ENCODE measurements at places on chromosomes 2 and 18.
A peak's percentile ranks its signal among the peaks of the same experiment; 100 is the strongest.

GRCh38 chr18:5195656-5196055, 1.4 kb downstream of the AKAIN1 start:
- ATAC-seq = no peak

- no peak for ATAC-seq
Observed at GRCh38 chr2:61585383-61585782, 47.2 kb upstream of the XPO1 start.

DNA sequence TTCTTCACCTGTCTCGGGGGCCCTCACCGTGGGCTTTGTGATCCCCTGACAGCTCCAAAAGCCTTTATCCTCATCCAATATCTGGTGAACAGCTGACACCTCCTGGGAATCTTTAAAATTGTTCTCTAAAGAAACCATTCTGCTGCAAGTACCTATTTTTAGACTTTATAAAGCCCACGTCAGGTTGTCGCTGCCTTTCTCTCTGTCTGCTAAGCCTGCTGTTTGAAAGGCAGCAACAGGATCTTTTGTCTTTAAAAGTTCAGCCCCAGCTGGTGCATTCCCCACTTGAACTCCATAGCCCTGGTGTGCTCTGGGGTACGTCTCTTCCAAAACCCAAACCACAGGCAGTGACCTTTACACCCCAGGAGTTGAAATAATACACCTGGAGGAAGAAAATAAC, 145.0 kb downstream of the NEDD4L start:
- no peak for ATAC-seq

DNA sequence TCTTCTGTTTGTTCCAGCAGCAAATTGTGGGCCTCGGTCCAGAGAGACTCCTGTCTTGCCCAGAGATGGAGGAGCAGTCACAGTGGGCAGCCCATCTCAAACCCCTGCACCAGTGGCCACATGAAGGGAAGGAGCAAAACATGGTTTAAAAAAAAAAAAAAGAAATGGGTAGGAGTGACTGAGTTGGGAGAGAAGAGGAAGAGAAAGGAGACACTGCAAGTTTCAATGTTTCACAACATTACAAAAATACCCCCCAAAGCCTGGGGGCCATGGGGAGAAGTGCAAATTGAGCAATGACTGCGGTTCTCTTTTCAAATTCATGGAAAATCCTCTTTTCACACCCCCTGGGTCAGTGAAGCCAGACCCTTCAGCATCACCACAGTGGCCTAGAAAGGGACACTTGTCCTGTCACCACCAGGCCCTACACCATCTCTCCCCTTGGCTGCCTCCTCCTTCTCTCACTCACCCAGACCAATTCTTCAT, 117.1 kb downstream of the ZFP36L2 start:
- ATAC-seq = no peak

GRCh38 chr2:144925886-144926285, 406.0 kb upstream of the ZEB2 start:
- no peak for ATAC-seq

DNA sequence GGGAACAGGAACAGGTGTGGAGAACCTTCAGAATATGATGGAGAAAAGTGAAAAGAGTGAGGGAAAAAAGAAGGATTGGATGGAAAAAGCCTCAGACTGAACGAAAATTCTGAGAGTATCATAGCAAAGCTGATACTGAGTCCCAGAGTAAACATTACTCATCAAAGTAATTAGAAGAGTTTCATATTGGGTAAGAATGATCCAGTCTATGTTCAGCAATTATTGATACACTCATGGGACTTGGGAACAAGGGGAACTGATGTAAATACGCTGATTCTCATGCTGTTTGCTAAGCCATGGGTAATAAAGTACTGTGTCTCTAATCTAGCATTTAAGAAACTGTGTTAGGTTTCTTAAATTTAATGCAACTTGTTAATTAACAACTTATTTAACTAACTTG, 219.9 kb upstream of the NOL4 start:
- no peak for ATAC-seq

- ATAC-seq = no peak
Observed at GRCh38 chr2:67565761-67566160, 168.6 kb downstream of the ETAA1 start.

DNA sequence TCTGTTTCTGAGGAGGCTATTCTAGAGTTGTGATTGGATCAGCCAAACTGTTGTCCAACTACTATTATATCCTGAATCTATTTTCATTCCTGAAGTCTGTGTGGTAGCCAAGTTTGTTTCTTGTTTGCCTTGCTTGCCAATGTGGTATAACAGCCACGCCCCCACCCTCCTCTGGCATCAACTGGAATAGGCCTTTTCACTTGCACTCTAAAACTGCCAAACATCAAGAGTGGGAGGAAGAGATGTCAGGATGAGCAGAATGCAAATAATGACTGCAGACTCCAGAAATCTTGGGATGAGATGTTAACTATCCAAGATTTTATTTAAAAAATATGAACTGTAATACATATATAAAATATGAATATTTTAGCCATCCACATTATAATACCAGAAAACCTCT, 246.1 kb downstream of the NRXN1 start:
- ATAC-seq = no peak

DNA sequence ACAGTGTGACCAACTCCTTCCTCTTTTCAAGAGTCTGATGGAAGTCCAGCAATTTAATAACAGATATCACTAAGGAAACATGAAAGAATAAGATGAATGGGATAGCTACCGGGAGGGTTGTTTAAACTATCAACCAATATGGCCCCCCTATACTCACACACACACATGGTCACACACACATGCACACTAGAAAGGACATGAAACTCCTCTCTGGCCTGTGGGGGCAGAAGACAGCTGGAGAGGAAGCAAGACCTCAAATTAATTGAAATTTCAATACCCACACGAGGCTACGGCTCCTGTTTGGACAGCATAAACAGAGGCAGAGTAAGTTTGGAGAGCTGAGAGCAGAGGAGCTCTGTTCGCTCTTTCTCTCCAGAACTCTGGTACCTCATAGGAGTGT, 34.7 kb upstream of the REEP1 start:
- ATAC-seq = no peak

GRCh38 chr2:164706522-164706921, 85.2 kb upstream of the GRB14 start:
- peak; percentile 82 for ATAC-seq

DNA sequence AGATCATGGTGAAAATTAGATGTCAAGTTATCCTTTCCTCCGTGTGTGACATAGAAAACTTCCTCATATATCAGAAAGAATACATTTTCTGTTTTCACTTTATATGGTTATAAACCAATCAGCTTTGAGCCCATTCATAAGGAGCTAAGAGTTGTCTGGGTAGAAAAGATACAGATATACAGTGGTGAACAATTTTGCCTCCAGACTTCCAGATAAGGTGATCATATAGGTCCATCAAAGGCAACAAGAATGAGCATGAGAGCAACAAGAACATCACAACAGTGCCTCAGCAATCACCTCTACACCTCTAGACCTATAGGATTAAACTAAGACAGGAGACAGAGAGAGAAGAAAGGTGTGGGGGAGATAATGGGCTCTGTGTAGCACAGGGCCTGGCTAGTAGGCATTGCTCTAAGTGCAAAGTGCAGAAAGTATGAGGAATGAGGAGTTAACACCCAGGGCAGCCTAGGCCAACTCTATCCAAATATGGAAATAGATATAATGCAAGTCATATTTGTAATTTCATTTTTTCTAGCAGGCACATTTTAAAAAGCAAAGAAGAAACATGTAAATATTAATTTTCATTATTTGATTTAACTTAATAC, 8.3 kb downstream of the TNP1 start:
- ATAC-seq = no peak

DNA sequence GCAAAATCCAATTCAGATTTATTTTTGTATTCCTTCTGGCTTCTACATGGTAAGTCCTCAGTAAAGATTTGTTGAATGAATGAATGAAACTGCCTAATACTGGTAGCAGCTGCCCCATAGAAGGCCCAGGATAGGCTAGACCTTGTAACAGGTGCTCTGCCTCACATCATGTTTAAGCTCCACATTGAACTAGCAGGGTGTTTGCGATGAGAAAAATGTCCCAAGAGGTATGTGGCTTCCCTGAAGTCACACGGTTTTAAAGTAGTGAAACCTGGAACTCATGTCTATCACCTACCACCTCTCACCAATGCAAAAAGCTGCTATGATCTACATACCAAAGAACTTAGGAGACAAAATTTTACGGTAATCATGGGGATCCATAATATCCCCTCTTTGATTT, 765 bp upstream of the LHCGR start:
- ATAC-seq = no peak

DNA sequence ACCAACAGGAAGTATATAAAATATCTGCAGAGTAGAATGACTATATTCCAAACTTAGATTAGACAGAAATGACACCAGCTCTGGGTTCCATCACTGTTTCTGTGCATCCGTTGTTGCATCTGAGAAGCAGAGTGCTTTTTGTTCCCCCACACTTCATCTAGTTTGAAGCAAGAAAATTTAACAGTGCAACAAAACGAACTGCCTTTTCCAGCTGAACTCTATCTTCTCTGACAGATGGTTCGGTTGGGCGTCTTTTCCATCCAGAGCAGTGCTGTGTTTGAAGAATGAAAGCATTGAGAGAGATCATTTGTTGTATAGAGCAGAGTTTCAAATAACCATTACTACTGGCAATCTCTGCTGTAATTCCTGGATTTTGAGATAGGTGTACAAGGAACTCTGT, 757.5 kb downstream of the DPP10 start:
- ATAC-seq = no peak

- ATAC-seq = peak; percentile 61
Observed at GRCh38 chr2:100870652-100871531, 51.0 kb downstream of the NPAS2 start.

DNA sequence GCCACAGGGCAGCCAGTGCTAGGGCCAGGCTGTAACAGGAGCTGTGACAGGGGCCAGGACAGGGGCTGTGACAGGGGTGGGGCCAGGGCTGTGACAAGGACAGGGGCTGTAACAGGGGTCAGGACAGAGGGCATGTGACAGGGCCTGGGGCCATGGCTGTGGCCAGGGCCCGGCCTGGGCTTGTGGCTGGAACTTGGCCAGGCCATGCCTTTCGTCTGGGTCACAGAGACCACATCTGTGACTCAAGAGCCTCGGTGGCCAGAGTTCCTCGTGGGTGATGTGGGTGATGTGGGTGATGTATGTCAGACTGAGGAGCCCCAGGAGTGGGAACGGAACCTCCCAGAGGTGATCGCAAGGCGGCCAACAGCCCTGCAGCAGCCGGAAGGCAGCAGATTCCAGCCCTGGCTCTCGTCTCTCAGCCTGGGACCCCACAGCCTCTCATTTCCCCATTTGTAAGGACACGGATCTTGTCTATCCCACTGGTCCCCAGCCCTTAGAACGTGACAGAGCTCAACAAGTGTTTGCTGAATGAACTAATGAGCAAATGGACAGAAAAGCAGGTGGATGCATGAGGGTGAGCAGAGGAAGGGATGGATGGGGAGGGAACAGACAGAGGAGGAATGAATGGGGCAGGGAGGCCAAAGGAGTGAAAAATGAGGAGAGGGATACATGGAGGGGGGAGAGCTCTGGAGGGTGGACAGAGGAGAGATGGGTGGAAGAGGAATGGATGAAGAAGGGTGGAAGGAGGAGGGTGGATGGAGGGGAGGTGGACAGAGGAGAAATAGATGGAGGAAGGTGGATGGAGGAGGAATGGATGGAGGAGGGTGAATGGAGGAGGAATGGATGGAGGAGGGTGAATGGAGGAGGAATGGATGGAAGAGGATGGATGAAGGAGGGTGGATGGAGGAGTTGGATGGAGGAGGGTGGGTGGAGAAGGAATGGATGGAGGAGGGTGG, 17.3 kb downstream of the ESPNL start:
- no peak for ATAC-seq

GRCh38 chr2:31137211-31138036, 816 bp downstream of the GALNT14 start:
- ATAC-seq = peak; percentile 22

GRCh38 chr2:198376677-198377076, 572.3 kb downstream of the PLCL1 start:
- ATAC-seq = no peak

- ATAC-seq = no peak
Observed at GRCh38 chr2:120348134-120348736, 2.3 kb downstream of the INHBB start.

- no peak for ATAC-seq
Observed at GRCh38 chr2:236775511-236775910, 205.9 kb downstream of the ACKR3 start.

- ATAC-seq = peak; percentile 85
Observed at GRCh38 chr18:47756364-47757016, 174.0 kb downstream of the SMAD2 start.

DNA sequence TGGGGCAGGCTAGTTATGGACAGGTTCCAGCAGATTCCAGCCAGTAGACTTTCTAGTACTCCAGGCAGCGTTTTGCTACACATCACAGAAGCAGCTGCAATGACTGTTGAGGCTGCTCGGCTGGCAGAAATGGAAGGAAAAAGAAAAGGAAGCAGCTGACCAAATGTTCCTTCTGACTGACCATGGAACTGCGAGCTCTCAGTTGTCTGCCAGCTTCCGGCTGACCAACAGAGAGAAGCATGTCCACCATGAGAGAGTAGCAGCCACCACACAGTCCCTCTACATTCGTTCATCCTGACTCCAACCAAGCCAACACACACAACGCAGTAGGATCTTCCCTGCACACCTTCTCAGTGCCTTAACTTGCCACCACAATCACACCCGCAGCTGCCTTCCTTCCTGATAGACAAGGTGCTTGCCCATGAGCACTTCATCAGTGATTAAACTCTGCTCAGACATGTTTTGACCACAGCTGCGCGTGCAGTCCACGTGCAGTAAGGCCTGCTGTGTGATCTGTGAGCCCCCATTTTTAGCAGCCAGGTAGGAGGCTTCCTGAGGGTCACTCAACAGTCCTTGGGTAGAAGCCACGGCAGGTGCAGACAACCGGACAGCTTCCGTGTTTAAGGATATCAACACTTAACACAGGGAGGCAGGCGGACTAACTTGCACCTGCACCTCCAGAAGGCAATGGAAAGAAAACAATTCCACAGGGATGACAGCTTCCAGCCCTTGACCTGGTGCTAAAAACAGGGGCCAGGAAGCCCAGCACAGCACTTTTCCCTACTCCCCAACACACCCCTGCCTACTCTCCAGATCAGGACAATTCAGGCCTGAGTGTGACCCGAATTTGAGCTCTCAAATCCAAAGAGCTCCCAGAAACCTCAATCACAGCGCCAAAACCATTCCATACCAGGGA, 996 bp downstream of the TGFBRAP1 start:
- ATAC-seq = peak; percentile 27

All from SK-N-SH treated with all-trans-retinoic acid at 6 μM for 48 hours (cell line).